Foreskin keratinocyte (primary cell): ENCODE measurements at places on chromosomes 1 and 21. TPM values are rescaled to one million over a fixed set of nuclear protein-coding genes. Genes with fewer than 3 reads are reported as not detected.

DNA sequence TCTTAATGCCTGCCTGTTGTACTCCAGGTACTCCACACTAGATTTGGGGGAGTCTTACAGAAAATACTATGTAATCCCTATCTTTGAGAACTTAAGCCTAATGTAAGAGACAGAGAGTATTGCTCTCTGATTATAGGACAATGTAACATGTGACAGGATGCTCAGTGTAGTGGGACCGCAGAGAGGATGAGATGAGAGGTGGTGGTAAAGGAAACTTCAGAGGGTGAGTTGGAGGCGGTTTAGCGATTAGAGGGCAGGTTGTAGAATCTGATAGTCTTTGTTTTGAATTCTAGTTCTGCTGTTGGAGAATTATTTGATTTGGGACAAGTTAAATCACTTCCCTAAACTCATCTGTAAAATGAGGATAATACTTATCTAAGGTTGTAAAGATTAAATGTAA, 5.4 kb downstream of the SOAT1 start:
- no peak for DNase-seq

DNA sequence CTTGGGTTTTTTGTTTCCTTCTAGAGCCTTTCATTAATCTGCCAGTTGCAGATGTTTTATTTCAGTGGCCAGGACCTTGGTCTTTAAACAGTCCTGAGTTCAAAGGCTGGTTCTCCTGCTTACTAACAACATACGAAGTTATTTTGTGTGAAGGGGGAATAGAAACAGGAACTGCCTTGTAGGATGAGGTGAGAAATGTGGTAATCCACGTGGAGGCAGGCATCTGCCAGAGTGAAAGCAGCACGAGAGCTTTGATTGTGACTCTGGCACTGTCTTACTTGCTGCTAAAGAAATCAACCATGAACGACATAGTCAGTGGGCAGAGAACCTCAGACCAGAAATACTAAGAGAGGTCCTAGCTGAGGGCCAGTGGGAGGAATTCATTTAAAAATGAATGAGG, 30.4 kb downstream of the TMEM63A start:
- no peak for DNase-seq

DNA sequence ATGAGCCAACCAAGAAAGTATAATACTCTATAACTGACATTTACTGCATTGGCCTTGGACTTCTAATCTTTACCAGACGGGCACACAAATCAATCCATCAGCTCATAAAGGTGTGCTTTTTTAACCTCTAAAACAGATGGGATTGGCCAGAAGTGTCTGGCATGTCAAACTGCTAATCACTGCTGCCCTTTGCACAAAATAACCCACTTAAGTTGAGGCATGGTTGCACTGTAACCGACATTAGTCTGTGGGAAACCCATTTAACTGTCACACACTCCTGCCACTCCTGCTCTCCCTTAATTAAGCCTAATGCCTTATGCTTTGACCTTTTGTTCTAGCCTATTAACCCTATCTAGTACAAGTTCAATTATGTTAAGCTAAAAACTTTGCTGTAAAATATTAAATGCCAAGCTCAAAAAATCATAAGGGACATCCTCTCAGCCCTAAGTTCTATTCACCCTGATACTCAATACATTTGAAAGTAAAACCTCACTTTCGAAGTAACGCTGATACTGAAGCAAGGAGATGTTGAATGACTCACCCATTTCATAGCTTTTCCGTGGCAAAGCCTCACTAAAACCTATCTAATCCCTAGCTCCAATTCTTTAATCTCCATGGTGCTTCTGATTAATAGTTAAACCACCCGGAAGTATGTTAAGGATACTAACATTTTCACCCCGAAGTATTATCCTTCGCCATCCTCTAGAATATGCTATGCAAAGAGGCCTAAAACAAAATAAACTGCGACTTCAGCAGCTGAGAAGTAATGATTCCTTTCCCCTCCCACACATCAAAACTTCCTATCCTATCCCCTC, 12.9 kb downstream of the NRIP1 start:
- no peak for DNase-seq

GRCh38 chr1:228669242-228669585, 66.1 kb upstream of the RHOU start:
- DNase-seq = peak; percentile 29

GRCh38 chr1:161185282-161185682, 8.0 kb upstream of the B4GALT3 start:
- DNase-seq = no peak

DNA sequence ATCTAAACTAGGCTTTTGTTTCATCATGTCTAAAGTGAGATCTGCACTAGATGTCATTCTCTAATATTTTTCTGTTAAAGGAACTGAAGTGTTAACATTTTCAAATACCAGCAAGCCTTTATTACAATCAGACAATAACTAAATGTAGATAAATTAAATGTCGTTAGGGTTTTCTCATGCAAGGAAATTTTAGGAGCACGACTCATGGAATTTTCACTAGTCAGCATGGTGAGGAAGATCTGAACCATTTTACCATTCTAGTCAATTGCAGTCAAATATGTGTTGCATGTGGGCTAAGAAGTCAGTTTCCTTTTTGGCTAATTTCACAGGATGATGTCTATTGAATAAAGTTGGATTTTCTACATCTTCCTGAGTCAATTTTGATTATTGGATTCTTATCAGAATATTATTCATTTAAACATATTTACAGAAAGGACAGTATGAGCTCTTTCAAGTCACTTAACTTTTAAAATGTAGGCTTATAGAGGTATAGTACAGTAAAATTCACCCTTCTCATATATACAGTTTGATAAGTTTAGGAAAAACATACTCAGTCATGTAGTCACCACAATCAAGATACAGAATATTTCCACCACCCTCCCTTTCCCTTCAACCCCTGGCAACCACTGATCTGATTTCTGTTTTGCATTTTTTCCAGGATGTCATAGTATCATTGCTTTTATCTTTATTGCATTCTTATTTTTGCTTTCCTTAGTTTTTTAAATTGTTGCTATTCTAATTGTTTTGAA, 9.2 kb downstream of the GCSAML start:
- DNase-seq = no peak

GRCh38 chr1:109255678-109256077, 6.3 kb downstream of the CELSR2 start:
- DNase-seq = no peak

DNA sequence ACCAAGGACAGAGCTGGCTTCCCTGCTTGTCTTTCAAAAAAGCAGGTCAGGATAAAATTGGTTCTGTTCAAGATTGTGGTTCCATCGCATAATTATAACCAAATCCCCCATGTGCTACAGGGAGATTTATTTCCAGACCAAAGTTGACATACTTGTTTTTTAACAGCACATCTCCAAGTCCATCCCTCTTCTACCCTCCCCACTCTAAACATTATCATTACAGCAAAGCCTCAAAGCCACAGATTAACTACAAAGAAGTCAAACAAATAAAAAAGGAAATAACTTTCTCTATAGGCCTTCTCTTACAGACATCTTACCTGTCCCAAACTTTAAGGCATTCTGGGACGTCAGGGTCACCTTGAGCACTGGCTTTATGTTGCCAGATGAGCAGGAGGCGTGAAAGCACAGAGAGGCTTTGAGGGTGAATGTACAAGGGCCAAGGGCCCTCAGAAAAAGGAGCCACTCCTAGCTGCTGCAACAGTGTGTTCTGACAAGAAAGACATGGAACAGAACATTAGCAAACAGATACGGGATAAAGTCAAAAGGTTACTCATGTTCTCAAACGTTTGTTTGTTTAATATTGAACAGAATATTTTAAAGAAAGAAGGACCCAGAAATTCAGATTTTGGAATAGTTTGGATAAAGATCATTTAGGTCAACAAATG, 31.2 kb downstream of the UBR4 start:
- no peak for DNase-seq

GRCh38 chr1:248844526-248844925, 6.5 kb downstream of the ZNF672 start:
- DNase-seq = no peak

GRCh38 chr1:98210064-98210463, 289.2 kb upstream of the DPYD start:
- peak; percentile 87 for DNase-seq

- DNase-seq = no peak
These were observed 62.5 kb downstream of the UBIAD1 start for GRCh38 chr1:11335417-11336056.

GRCh38 chr1:69985901-69986439, 219.4 kb downstream of the LRRC40 start:
- no peak for DNase-seq

GRCh38 chr1:233019083-233019482, 68.7 kb downstream of the NTPCR start:
- no peak for DNase-seq

GRCh38 chr21:39390212-39390765, 41.4 kb upstream of the HMGN1 start:
- DNase-seq = no peak

- peak; percentile 94 for DNase-seq
These were observed 8.0 kb upstream of the LCE5A start for GRCh38 chr1:152502496-152503180.

DNA sequence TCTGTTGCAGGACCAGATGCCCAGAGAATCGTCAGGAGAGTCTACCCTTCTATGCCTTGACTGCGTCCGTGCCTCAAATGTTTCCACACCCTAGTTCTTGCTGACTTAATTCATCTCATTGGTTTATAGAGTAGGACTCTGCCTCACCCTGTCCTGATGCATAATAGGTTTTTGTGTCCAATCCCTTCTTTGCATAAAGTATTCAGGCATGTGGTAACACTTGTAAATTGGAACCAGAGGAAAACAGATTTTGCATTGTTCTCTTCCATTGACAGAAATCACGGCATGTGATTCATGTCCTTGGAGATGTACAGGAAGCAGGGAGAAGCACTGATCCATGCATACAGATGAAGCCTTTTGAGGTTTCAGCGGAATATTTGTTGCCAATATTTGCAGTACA, 29.5 kb downstream of the PLPPR5 start:
- peak; percentile 31 for DNase-seq

- DNase-seq = no peak
These were observed 122.8 kb downstream of the SYF2 start for GRCh38 chr1:25109531-25109951.

DNA sequence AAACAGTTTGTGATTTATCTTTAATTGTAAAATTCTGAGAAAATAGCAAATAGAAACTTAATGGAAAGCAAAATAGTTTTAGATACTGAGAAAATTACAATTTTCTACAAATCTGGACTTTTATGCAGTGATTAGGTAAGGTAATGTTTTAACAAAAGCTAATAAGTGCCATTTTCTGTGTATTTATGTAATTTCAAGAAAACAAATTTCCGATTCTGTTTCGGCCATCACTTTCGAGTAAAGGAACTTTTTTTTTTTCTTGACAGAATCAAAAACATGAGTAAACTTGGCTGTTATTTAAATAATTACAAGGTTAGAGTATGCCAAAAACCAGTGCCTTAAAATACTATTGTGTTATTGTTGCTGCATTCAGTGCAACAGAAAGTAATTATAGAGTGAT, 280.4 kb upstream of the C1orf105 start:
- no peak for DNase-seq

DNA sequence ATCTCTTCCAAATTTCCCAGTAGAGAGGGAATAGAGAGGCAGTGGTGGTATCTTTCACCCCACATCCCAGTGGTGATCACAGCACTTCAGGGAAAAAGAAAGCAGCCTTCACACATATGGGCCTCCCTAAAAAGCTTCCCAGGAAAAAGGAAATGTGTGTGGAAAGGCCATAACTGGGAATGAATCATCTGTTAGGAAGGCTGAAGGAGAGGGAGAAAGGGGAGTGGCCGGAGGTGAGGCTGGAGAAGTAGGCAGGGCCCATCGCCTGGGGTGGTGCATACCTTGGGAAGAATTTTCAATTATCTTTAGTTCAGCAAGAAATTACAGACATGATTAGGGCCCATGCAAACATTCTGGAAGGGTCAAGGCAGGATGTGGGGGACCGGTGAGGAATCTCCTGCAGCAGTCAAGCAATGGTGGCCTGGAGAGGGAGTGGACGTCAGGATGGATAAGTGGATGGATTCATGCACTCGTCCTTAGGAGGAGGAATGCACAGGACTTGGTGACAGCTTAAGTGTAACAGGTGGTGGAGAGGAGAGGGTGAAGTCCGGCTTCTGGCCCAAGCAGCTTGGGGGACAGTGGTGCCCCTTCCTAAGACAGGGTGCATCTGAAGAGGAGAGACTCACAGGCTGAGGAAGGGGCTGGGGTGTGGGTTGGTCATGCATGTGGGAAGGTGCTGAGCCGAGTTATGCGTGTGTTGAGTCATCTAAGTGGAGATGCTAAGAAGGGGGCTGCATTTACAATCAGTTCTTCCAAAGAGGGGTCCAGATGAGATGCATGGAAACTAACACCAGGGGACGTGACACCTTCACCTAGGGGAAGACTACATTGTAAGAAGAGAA, 17.9 kb downstream of the HIVEP3 start:
- DNase-seq = peak; percentile 85

DNA sequence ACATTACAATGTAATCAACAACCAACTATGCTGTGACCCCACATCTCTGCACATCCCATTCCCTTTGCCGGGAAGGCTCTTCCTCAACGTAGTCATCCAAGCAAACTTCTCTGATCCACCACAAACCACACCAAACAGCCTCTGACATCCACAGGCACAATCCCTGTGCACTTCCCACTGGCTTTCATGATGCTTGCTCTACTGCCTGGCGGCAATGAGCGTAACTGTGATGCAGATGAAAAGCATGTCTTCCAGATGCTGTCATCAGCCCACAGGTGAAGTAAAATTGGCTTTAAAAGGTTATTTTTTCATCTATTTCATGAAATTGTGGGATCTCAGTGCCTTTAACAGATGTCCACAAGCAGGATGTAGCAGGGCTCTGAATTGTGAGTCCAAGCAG, 635.2 kb downstream of the SMYD3 start:
- no peak for DNase-seq

- no peak for DNase-seq
These were observed 211.7 kb upstream of the POGK start for GRCh38 chr1:166627558-166627957.

DNA sequence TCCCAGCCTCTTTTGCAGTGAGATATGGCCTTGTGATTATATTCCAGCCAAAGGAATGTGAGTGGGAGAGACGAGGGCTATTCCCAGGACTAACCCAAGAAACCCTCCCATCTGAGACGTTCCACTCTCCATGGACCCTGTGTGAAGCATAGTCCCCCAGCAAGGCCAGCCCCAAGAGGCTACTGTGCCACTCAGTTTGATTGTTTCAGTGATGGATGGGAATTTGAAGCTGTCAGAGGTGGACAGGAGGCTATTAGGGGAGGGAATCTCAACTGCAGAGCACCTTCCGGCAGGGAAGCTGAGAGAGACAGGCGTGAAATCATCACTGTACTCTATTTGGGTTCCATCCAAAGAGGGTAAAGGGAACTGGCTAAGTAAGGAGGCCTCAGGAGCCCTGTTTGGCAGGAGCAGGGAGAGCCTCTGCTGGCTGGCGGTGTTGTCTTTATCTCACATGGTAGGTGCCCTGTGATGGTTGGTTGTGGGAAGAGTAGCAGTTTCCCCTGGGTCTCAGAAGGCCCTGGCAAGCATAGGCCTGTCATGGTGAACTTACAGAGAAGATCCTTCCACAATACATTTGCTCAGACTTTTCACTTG, 3.4 kb upstream of the TEX35 start:
- no peak for DNase-seq

ARHGEF16 gene
- 24.1 and 25.2 TPM in 2 replicates for total RNA-seq

NBPF26 gene
- total RNA-seq = 11.2 and 17.6 TPM in 2 replicates

INKA2 gene
- total RNA-seq = 2.9 and 3.2 TPM in 2 replicates

LCE3A gene
- not detected in 2 replicates for total RNA-seq

TNFRSF1B gene
- 0.07 and 0.14 TPM in 2 replicates for total RNA-seq

CFHR3 gene
- not detected in 2 replicates for total RNA-seq

PLD5 gene
- total RNA-seq = 7.3 and 8.0 TPM in 2 replicates

LCE4A gene
- total RNA-seq = not detected in 2 replicates

LPAR3 gene
- total RNA-seq = 25.9 and 32.3 TPM in 2 replicates

HENMT1 gene
- 1.8 and 2.2 TPM in 2 replicates for total RNA-seq

C1QB gene
- total RNA-seq = not detected in 2 replicates

CYP4Z1 gene
- not detected in 2 replicates for total RNA-seq

LRRIQ3 gene
- total RNA-seq = 1.0 and 2.1 TPM in 2 replicates

LCE1F gene
- 0.42 and 0.61 TPM in 2 replicates for total RNA-seq

ADORA3 gene
- total RNA-seq = not detected in 2 replicates

CELSR2 gene
- total RNA-seq = 14.1 and 16.0 TPM in 2 replicates
